GM19239 (cell line): ENCODE measurements at places on chromosomes 2 and 18.

- DNase-seq: no peak
These were observed 73.8 kb downstream of the CLIP4 start for GRCh38 chr2:29189052-29189451.

DNA sequence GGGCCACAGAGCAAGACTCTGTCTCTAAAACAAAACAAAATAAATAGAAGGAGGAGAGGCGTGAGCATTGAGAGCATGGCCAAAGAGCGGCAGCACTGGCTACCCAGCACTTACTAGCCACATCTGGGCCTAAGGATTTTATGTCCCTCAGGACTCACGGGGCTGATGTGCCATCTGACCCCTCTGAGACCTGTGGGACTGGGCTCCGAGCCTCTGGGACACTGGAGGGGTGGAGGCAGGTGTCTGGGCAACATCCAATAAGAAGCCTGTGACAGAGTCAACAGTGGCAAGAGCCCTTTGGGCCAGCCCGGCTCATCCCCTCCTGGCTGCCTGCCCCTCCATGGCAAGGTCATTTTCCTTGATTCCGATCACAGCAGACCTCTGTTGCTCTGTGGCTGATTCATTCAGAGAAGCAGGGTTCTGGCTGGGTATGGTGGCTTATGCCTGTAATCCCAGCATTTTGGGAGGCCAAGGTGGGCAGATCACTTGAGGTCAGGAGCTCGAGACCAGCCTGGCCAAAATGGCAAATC lies 60.7 kb downstream of the RRM2 start:
- DNase-seq: no peak

DNA sequence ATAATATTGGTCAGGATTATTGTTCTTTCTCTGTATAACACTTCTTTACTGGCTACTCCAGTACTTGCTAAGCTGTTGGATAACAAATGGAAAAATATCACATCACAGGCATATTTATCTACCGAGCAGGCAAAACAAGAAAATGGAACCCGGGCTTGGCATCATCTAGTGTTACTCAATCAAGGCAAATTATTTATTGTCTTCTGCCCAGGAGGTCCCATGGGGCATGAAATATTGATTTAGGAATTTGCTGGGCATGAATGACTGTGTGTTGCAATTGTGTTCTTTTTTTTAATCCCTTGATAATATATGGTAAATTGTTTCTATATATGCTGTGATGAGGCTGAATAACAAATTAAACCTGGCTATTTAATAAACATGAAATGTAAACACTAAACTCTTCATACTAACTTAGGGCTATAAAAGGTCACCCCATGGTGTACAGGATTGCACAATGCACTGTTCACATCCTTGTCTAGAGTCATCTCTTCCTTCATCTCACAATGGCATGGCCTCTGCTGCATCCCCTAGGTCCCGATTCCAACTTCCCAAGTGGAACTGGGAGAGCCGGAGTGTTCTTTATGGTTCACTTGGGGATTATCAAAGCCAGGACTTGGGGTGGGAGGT lies 2.2 kb upstream of the PARD3B start:
- DNase-seq: no peak

DNA sequence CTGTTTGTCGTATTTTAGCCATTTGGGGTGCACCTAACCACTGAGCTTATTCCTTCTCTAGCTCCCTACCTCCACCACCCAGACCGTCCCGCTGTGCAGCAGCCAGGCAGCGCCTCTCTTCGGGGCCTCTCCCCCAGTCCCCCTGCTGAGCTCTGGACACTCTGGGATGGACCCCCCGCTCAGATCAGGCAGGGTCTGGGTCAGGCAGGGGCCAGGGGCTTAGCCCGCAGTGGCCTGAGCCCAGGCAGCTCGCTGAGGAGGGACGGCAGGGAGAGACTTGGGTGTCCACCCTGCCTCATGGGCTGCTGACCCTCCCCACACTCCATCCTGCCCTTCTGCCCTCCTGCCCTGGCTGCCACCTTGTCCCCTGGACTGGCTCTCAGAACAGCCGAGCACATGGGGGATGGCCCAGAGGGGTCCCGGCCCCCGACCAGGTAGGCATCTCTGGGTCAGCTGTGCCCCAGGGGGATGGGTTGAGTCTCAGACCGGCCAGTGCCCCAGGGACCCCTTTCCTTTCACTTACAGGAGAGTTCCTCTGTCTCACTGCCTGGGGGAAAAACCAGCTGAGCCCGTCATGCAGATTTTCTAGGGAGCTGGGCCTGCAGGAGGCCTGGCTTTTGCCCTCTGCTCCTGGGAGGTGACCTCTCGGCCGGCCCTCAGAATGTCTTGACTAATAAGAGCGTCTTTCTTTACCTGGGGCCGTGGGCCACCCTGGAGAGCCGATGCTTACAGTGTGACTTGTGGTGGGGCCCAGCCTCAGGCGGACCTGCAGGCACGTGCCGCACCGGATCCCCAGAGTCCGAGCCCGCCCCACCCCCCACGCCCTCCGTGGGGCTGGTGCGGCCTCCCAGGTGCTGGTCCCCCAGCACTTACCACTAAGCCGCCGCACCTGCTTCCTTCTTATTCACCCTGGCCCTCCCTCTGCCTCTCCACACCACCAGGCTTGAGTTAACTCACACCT lies 22.8 kb upstream of the PXDN start:
- DNase-seq: no peak

DNA sequence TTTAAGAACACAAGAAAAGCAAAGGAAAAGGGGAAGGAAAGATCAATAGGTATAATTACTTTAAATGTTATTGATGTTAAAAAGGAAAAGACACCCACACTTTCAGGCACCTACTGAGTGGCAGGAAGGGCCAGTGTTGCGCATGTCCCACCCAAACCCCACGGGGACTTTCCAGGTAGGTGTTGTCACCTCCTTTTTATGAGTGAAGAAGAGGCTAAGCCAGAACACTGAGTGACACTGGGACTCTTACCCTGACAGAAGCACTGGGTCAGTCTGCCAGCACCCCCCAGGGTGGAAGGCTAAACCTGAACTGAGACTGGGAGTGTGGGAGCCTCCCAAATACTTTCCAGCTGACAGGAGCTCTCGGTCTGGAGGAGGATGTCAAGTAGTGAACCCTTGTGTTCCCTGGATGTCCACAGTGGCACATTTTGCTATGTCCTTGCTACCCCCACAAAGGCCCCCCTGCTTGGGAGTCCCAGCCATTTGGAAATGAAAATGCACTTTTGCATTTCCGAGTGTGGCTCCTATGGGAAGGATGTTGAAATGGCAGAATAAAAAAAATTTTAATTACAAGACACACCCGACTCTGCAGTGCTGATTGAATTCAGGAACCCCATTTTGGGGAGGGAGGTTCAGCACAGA lies 90.9 kb upstream of the SMAD2 start:
- DNase-seq: no peak

GRCh38 chr18:8910843-8911242 lies 191.7 kb upstream of the NDUFV2 start:
- no peak for DNase-seq

DNA sequence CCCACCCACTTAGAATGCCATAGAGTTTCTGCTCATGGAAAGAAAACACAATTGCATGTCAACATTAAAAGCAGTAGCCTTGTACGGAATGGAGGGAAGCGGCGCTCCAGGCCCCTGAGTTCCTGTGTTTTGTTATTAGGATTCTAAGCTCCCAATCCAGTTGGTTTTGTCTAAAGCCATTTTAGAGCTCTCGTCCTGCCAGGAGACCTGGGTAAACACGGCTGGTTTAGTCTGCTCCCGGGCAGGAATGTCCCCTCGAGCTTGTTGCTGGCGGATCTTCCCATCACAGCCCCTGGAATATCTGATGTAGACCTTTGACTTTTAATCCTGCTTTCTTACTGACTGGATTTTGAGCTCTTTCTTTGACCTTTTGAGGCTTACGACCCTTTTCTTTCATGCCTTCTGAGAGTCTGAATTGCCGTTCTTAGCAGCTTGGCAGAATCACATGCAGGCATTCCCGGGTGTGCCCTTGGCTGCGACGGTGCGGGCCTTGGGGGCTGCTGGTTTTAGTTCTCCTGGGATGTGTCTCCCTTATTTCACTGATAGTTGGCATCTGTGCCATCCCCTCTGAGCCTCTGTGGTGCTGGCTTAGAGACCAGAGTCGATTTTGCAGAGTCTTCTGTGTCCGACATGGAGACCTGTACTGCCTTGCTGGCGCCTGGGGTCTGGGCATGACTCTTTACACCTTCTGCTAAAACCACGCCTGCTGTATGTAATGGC lies 25.4 kb downstream of the GREB1 start:
- DNase-seq: no peak

DNA sequence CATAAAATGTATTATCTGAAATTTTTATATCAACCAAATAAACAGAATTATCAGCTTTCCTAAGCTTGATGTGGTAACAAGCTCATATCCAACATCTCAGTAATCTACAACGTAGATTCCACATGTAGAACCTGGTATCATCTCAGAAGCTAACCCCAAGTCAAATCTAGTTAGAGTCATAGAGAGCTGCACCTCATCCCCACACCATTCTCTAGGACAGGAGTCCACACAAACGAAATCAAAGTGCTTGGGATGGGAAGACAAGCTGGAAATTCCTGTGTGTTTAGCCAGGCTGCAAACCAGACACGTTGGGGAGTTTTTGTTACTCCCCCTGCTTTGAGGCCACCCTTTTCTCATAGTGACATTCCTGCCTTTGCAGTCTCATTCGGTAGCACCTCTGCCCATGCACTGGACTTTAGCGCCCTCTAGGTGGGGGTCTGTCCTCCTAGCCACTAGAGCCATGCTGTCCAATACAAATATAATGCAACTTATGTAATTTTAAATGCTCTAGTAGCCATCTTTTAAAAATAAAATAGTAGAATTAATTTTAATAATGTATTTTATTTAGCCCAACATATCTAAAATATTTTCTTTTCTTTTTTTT lies 28.1 kb upstream of the SATB2 start:
- DNase-seq: no peak

DNA sequence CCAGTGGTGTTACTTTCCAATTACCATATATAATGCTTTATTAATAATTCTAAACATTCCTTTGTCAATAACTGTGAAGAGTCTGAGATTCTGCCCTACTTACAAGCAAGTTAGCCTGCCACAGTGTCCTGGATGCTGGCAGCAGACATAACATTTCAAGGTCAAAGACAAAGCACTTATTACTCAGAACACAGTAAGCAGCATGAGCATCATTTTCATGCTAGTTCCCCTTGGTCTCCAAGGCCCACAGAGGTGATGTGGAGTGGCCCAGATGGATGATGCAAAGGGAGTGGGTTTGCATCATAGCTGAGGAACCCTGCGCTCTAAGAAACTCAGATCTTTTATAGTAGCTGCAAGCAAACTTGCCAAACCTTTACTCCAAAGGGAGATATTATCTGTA lies 349.7 kb downstream of the ZEB2 start:
- DNase-seq: no peak

- DNase-seq: no peak
These were observed 218.1 kb downstream of the ARHGAP15 start for GRCh38 chr2:143347271-143347695.

DNA sequence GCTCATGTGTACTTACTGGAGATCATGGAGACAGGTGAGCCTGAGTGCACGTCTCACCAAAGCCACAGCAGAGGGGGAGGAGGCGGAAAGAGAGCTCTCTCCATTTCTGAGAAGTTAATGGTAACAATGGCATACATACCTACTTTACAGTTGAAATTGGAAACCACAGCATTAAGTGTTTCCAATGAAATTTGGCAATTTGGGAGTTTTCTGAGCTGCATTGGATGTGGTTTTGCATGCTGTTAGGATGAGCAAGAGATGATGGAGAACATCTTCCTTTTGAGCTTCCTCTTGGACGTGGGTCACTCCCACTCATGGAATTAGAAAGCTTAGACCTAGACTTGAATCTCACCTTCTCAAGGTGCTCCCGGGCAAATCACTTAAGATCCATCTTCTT lies 25.5 kb upstream of the IL37 start:
- no peak for DNase-seq

- no peak for DNase-seq
These were observed 2.0 kb downstream of the GALR1 start for GRCh38 chr18:77251730-77252050.

DNA sequence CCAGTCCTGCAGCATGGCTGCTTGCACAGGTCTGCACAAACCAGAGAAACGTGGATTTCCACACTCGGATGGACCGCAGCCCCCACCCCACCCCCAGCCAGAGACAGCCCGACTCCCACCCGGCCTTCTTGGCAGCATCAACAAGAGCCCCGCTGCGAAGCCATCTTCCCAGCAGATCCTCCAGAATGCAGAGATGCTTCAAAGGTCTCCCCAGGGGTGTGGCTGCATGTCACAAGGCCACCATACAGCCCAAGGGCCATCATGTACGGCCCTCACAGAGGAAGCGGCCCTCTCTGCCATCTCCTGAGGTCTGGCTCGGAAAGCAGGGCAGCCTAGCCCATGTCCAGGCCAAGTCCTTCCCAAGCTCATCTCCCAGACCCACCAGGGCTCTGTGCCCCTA lies 11.5 kb downstream of the DNMT3A start:
- no peak for DNase-seq

DNA sequence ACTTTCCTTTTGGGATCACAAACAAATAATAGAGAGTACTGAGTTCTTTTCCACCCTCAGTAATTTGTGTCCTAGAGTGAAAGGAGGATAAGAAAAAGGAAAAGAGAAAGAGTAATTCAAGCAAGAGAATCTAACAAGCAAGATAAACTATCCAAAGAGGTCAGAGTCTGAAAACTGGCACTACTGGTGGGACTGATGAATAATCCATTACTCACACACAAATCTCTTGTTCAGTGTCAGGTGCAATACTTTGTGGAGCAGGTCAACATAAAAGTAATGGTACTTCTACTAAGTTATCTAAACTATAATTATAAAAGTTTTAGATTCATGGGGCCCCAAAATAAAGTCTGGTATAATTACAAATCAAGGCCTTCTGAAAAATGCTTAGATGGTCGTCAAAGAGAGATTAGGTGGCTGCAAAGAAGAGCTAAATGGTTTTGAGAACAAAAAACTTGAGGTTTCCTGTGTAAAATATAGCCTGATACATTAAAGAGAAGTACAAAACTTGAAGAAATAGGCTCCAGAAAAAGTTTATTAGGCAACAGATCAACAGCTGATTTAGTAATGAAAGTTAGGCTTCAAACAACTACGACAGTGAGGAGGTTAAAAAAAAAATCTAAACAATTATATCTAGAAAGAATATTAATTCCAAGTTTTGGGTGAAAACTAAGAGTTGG lies 109.4 kb downstream of the BAZ2B start:
- DNase-seq: no peak

DNA sequence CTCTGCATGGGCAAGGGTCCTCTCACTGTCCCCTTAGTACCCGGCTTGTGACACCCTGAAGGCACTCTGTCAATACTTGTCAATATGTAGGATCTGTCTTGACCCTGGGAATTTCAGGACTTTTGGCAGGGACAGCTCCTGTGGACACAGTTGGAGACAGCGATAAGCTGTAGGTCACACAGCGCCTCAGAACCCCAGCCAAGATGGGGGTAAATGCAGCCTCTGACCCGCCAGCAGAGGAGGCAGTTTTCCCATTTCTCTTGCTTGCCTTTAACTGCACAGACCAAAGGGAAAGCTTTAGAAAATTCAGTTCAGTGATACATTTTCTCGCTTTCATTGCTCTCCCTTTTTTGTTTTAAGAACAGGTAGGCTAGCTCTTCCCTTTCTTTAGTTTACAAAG lies 54.8 kb upstream of the KLHL29 start:
- no peak for DNase-seq

GRCh38 chr18:65815506-65815905 lies 64.7 kb downstream of the CDH7 start:
- no peak for DNase-seq
